ENCODE measurements at places on chromosomes 6 and 20.

GRCh38 chr6:108904741-108905140 lies 56.5 kb downstream of the ARMC2 start:
- DNase-seq = no peak

GRCh38 chr6:31162463-31163165 lies 4.2 kb downstream of the TCF19 start:
- no peak for DNase-seq

GRCh38 chr6:20313960-20314530 lies 87.6 kb upstream of the E2F3 start:
- DNase-seq = no peak

DNA sequence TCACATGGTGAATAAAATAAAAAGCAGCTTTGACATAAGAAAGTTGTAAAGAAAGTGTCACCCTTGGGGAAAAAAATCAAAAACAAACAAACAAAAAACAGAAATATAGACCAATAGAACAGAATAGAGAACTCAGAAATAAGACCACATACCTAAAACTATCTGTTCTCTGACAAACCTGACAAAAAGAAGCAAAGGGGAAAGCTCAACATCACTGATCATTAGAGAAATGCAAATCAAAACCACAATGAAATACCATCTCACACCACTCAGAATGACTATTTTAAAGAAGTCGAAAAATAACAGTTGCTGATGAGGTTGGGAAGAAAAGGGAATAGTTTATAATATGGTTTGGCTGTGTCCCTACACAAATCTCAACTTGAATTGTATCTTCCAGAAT lies 159.1 kb downstream of the TINAG start:
- no peak for DNase-seq

- no peak for DNase-seq
These were observed 97.4 kb downstream of the ATXN1 start for GRCh38 chr6:16663901-16664300.

DNA sequence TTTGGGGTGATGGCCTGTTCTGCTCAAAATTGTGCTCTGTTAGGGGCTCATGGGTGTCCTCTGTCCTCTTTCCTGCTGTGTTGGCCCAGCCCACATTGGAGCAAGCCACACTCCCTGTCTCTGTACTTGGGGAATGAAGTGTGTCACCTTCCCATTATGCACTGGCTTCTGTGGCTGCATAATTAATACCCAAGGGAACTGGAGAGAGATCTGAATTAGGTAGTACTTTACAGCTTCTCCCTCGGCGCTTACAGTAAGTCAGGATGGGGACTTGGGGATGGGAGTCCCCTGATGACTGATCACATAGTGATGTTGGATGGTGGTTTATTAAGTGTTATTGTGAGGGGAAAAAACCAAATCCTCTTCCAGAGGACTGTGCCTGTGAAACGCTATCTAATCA lies 116.6 kb downstream of the FOXO3 start:
- no peak for DNase-seq

- DNase-seq = peak; percentile 88
These were observed 984 bp upstream of the ABT1 start for GRCh38 chr6:26595669-26596269.

DNA sequence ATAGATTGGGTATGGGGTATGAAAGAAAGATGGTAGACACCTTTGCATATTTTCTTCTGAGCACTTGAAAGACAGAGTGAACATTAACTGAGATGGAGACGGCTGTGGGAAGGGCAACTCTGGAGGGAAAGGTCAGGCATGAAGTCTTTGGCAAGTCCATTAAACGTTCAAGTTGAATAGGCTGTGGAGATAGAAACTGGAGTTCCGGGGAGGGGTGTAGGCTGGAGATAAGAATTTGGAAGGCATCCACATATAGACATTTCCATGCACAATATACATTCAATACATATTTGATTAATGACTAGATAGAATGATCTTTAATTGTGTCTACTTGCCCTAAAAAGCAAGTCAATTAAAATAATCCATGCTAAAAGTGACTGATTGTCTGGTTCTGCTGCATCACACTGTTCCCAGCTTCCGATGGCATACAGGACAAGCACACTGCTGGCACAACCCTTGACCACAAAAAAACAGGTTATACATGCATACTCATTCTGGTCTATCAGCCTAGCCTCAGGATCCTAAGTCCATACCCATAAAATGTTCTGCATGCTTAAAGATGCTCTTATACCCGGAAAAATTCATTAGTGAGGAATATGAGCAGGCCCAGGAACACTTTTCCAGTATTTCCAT lies 1.9 kb upstream of the MYLK4 start:
- DNase-seq = no peak

DNA sequence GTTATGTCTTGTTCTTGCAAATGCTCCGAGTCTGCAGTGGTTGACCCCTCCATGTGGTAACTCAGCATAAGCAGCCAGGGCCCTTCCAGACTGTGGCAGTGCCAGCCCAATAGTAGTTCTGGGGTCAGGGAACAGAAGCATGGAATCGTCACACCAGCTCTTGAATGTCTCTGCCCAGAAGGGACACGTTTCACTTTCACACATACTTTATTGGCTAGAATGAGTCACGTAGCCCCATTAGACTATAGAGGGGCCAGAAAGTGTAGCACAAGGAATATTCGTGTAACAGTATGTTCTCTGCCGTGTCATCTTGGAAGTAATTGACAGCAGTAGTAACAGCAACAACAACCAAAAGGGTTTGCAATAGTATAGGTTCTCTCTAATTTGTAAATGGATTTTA lies 254.7 kb downstream of the FARS2 start:
- no peak for DNase-seq

- no peak for DNase-seq
These were observed 48.8 kb downstream of the SRC start for GRCh38 chr20:37394543-37395409.

DNA sequence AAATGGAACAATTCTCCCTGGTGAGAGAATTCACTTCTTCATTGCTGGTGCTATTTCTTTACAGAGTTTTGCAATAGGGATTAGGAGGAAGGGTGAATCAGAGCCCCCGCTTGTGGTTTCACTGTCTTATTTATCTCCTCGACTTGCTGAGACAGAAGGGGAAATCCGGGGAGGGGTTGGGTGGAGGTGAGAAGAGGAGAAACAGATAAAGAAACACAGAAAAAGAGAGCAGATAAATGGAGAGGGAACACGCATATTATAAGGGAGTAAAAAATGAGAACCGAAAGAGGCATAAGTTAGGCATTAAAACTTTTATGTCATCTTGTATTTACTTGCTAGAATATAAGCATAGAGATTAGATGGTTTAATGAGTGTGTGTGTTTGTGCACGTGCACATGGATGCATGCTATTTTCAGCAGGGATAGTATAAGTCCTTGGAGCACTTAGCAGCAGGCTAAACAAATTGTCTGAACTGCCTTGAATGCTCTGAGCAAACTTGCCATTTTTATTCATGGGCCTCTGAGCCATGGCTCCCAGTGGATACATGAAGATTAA lies 105.0 kb downstream of the OLIG3 start:
- DNase-seq = peak; percentile 93

DNA sequence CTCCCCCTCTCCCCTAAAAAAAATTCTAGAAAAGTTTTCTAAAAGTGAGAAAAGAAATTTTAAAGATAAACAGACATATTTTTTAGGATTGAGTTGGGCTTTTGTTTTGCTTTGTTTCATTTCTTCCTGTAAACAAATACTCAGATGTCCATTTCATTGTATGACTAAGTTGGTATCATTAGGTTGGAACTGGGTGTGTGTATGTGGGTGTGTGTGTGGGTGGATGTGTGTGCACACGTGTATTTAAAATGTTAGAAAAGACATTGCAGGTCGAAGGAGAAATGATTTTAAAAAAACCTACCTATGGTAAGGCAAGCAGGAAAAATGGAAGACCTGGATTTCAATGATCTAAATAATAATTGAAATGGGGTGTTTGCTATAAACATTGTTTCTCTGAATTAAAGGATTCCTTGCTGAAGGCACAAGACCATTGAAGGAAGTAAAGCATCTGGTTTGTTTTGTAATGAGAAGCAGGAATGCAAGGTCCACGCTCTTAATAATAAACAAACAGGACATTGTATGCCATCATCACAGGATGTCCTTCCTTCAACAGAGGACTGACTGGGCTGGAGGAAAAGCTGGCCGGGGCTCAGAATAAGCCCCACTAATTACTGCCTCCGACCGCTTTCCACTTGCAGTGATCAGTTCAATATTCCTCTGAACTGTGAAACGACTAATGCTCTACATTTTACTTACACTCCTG lies 996 bp upstream of the PRDM1 start:
- DNase-seq = no peak

DNA sequence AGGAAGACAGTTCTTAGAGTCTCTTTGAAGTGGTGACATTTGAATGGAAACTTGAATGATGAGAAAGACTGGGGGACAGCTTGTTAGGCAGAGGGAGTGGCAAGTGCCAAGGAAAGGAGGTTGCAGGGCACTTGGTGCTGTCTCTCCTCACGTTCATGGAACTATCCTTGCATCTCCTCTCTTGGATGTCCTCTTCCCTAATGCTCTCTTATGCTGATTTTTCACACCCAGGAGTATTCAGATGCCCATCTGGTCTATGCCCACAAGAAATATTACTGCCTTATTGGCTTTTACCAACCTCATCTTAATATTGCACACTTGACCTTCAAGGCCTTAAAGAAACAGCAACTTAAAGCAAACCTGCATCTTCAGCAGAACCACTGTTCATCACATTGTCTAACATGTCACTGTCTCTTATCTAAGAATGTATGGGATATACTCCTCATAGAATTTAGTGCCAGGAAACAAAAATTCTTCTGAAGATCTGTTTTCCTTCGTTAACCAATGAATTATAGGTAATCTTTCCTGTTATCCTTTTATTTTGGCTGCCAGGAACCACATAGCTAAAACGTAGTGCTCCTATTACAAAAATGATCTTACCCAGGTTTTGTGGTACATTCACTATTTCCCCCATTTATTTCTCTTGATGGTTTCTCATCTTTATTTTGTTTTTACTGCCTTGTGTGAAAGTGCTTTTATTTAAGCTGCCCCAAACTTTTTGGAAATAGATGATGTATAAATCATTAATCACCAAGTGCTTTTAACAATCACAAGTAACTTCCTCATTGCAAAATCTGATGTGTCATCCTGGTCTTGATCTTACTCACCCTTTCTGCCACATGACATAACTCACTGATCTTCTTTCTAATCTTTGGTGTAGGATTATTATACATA lies 12.8 kb downstream of the RGS17 start:
- no peak for DNase-seq

- DNase-seq = no peak
These were observed 28.9 kb upstream of the CD83 start for GRCh38 chr6:14088600-14089192.

DNA sequence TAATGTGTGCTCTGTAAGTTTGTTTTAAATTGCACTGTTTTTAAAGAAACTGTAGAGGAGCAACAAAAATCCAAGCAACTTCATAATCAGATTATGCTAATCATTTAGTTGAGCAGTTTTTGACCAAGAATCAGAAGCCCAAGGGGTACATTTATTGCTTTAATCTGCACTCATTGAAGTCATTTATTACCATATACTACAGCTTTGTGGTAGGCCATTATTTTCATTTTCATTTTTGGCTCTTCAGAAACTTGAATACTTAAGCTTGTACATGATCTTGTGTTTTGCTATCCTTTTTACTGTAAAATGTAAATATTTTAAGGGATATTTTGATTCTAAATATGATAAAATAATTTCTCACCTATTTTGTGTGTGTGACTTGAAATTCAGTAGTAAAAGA lies 78.5 kb downstream of the PHF3 start:
- DNase-seq = no peak

DNA sequence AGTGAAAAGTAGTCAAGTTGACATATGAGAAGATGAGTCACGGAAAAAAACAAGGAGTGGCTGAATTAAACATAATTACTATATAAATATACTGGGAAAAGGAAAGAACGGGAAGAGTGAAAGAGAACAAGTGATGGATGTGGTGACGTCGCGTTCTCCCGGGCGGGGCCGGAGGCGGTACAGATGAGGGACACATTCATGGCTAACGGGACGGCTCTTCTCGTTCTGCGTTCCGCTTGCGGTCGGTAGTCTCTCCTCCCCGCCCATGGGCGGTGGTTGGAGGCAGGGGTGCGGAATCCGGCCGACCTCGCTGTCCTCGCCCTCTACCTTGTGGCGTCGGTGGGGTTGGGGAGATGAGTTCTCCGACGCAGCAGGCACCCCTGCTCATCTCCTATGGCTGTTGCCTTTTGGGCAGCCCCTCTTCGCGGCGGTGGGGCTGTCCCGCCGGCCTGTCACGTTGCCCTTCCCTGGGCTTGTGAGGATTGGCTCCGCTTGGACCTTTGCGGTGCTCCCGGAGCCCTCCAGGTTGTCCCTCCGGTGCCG lies 22.5 kb downstream of the HLA-G start:
- peak; percentile 67 for DNase-seq

DNA sequence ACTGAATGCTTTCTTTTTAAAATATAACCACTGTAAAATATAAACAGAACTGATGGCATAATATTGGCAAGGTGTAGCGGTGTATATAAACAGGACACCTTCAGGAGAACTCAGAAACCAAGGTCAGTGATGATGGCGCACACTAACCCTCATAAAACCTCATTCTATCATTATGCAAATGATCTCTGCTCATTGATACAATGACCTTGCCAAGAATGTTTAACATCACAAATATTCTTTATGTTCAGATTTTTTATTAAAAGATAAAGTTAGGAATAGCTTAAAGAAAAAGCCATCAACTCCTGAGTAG lies 48.6 kb upstream of the DST start:
- no peak for DNase-seq

DNA sequence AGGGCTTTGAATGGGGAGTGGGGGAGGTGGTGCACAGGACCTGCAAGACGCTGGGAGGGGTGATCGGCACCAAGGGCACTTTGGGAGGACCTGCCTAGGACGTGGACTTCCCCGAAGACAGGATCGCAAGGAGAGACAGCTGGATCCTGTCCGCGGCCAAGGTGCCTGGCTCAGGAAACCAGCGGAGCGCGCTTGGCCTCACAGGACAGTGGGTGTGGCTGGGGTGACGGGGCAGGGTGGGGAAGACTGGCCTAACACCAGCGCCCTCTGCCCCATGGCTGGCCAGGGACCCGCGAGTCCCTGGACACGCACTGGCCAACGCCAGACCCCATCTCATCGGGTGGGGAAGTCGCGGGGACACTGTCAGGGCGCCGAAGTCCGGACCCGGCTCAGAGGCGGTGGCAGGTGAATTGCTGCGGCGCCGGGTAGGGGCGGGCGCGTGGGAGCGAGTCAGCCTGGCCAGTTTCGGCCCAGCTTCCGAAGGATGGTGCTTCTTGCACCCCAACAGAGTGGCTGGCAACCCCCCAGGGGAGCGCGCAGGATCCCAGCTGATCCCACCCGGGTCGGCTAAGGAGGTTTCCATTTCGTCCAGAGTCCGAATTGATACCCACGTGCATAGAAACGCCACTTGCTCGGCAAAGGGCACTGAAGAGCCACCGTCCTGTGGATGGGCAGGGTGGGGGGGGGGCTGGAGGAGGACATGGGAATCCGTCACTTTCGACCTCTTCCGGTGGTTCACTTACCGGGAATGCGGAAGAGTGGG lies 785 bp upstream of the THBD start:
- no peak for DNase-seq

DNA sequence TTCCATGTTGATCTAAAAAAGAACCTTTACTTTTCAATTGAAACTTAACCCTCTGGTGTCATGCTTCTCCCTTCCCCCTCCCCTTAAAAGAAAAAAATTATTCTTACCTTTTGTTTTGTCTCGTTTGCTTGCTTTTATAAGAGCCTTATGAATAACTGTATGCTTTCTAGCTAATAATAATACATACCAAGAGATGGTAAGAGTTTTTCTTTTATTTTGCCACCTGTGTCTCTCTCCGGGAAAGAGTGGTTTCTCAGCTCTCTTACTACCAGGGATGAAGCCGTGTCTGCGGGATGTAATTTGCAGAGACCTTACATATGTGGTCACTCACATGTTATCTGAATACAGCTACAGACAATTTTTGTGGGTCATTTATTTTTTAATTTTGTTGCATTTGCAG lies 7.7 kb downstream of the STX16 start:
- no peak for DNase-seq

- no peak for DNase-seq
These were observed 58.7 kb upstream of the SULF2 start for GRCh38 chr20:47843886-47844567.
